Stimulated activated naive CD8-positive, alpha-beta T cell treated with anti-CD3 and anti-CD28 coated beads, Interleukin-15, amount 100 ng/mL, for 72 hours (primary cell): ENCODE measurements at places on chromosomes 7 and 10.

GRCh38 chr10:17474595-17475323, 20.4 kb upstream of the ST8SIA6 start:
- no peak for DNase-seq

- DNase-seq, result no peak
Measured at GRCh38 chr7:117780832-117781231, 92.4 kb downstream of the CTTNBP2 start.

- no peak for DNase-seq
Measured at GRCh38 chr10:126448091-126448490, 59.8 kb upstream of the ADAM12 start.

GRCh38 chr10:6033954-6034353, 28.2 kb downstream of the IL2RA start:
- DNase-seq, result no peak

DNA sequence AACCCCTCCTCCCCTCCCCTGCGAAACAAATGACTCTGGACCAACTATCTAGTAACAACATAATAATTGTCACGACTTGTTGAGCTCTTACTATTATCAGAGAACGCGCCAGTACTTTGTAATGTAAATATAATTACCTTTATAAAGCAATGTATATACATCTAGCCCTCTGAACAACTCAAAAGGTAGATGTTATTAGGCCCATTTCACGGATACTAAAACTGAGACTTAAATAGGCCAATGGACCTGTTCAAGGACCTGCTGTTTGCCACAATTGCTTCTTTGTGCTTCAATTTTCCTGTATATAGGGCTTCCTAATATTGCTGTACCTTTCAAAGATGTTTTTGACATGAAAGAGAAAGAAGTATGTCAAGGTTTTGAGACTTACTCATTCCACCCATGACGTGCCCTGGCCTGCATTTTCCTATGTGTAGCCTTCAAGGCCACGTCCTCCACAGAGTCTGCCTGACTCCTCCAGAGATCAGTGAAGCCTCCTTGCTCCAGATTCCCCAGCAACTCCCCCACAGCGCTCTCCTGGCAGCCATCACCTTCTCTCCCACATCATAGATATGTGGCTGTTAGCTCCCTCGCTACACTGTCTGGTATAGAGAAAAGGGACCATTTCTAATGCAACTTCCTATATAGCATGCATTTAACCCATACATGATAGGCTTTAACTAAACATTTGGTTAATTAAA, 156.6 kb downstream of the SKIDA1 start:
- no peak for DNase-seq

DNA sequence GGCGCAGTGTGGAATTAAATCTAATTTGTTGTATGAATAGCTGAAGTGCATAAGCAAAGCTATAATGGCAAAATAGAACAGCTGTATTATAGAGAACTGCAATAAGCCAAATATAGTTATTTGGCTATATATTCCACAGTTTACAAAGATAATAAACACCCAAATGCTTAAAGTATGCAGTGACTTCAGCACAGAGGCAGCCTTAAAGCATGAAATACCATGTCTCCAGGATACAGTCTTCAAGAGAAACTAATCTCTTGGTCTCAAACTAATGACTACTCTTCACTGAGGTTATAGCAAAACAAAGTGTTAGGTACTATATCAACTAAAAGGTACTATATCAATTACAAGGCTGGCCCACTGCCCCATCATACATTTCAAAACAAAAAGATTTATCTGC, 48.0 kb downstream of the NT5C2 start:
- no peak for DNase-seq

DNA sequence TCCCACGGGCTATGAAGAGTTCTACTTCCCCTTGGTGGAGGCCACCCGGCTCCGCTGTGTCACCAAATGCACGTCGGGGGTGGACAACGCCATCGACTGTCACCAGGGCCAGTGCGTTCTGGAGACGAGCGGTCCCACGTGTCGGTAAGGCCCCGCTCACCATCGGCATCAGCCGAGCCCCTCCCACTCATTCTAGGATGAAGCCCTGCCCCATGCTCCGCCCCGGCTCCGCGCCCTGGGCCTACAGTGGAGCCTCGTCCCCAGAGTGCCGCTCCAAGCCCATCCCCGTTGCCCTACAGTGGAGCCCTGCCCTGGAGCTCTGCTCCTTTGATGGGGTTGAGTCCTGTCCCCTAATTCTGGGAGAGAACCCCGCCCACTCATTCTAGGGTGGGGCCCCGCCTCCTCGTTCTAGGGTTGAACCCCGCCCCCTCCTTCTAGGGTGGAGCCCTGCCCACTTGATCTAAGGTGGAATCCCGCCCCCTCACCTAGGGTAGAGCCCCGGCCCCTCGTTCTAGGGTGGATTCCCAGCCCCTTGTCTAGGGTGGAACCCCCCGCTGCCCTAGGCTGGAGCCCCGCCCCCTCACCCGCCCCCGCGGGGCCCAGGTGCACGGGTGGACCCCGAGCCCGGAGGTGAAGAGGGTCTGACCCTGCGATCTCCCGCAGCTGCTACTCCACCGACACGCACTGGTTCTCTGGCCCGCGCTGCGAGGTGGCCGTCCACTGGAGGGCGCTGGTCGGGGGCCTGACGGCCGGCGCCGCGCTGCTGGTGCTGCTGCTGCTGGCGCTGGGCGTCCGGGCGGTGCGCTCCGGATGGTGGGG, 3.4 kb upstream of the MUC12 start:
- DNase-seq, result peak; percentile 85

GRCh38 chr7:121390617-121391016, 5.5 kb downstream of the FAM3C start:
- no peak for DNase-seq
